Liver (tissue), 10 donors: ENCODE measurements at places on chromosomes 12 and 14.
A peak's percentile ranks its signal among the peaks of the same experiment; 100 is the strongest.

DNA sequence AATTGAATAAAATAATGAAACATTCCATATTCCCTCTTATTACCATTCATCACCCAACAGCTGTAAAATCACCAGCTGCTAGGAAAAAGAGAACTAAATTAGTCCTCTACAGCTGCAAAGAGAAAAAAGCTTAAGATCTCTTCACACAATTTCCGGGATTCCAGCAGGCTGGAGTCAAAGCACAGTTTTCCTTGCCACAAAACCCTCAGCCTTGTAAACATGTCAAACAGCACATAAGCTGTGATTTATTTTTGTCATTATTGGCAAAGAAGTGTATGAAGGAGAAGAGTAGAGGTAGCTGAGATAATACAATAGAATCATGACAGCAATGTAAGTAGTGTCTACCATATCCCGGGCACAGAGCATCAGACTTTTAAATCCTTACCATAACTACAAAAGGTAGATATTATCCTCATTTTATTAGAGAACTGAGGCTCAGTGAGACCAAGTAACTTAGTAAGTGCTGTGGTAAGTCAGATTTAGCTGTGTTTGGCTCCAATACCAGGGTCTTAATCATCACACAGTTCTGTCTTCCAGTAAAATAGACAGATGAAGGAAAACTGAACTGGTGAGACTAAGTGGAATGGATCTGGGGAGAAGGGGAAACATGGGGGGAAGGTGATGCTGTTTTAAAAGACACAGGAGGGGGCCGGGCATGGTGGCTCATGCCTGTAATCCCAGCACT lies 57.3 kb downstream of the NTN4 start:
- DNase-seq = no peak

- no peak for DNase-seq
These were observed 21.9 kb downstream of the BHLHE41 start for GRCh38 chr12:26102953-26103352.

DNA sequence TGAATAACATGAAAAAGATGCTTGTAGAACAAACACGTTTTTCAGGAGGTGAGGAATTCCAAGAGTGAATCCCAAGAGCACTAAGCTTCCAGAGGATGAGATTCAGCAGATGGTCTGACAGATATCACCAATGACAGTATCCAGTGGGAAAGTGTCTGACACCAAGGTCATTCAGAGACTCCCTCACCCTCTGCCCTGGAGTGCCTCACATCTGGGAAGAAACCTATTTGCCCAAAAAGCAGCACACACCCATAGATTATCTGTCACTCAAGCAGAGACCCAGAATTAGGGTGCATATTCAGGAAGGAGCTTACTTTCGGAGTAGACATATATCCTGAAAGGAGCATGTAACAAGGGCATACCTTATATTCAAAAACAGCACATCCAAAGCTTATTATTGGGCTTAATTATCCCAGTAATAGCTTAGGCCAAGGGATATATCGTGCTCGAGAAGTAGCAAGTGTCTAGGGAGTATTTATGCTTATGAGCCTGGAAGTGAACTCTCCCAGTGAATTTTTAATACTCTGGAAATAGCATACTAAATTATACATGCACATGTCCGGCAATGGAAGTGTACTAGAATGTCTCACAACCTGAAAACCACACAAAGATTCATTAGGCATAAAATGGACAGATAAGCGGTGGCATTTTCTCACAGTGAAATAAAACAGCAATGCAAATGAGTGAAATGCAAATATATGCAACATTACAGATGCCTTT lies 998.1 kb upstream of the TMEM132C start:
- no peak for DNase-seq

- DNase-seq = no peak
These were observed 23.3 kb upstream of the EMP1 start for GRCh38 chr12:13173012-13173932.

GRCh38 chr12:879641-880040 lies 69.9 kb downstream of the RAD52 start:
- no peak for DNase-seq

- DNase-seq = no peak
These were observed 504.9 kb downstream of the VRK1 start for GRCh38 chr14:97301931-97302559.

- DNase-seq = no peak
These were observed 17.8 kb downstream of the E2F7 start for GRCh38 chr12:77047341-77048109.

GRCh38 chr12:51997136-51997535 lies 9.6 kb upstream of the TAMALIN start:
- DNase-seq = no peak

GRCh38 chr14:103346286-103346685 lies 12.2 kb downstream of the EIF5 start:
- DNase-seq = no peak

DNA sequence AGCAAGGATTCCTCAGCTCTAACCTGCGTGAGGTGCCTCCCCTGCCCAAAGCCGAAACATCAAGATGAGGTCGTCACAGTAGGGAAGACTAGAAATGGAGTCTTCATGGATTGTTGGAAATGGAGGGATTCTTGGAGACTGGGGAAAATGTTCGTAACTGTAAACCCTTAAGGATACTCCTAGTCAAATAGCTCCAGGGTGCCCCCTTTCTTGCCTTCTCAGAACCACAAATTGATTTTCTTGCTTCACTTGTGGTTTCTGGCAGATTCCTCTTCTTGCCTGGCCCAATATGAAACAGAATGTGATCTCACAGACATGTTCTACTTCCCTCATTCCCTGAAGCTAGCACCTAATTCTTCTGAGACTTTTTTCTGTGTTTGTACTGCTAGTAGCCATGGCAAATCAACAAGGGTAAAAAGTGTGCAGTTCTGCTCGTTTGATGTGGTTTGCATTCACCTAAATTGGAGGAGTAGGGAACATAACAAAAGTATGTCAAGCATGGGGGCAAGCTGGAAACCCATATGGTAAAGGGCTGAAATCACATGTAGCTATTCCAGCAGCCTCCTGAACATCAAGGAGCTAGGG lies 332.0 kb downstream of the PAWR start:
- DNase-seq = no peak

DNA sequence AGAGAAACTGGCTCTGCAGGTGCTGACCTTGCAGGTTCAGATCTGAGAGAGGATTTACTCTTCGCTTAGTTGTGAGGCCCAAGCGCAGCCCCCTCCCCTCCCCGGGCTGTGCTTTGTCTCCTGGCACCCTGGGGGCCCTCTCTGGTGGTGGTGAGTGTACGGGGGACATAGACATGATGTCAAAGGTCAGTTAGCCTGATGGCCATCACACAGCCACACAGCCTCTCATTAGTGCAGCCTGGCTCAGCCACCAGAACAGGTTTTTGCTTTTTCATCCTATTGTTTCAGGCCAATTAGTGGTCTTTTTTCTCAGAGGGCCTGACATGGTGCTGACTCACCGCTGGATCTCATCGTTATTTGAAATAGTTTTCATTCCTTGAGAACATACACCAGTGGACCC lies 437.9 kb downstream of the AACS start:
- no peak for DNase-seq

DNA sequence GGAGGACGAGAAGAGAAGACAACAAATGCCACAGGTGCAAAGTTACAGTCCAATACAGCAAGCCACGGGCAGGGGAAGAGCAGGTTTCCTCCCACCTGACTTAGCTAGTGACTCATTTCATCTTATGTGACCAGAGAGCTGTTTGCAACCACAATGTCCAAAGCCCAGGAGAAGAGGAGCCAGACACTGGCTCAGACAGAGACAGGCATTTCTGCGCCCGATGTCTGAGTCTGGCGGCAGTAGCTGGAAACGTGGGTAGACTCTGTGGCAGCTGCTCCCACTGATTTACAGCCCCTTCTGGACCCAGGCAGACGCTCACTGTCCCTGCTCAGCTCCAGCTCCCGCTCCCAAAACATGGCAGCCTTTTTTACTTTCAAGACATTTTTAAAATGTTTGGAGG lies 60.0 kb downstream of the CHGA start:
- DNase-seq = no peak

- DNase-seq = no peak
These were observed 6.8 kb downstream of the DRAM1 start for GRCh38 chr12:101884174-101884573.

- DNase-seq = no peak
These were observed 14.1 kb downstream of the IFT43 start for GRCh38 chr14:75999511-76000190.

GRCh38 chr12:64225626-64226025 lies 3.5 kb upstream of the KICS2 start:
- no peak for DNase-seq

GRCh38 chr14:74501135-74501614 lies 7.6 kb downstream of the ISCA2 start:
- DNase-seq = peak; percentile 41

DNA sequence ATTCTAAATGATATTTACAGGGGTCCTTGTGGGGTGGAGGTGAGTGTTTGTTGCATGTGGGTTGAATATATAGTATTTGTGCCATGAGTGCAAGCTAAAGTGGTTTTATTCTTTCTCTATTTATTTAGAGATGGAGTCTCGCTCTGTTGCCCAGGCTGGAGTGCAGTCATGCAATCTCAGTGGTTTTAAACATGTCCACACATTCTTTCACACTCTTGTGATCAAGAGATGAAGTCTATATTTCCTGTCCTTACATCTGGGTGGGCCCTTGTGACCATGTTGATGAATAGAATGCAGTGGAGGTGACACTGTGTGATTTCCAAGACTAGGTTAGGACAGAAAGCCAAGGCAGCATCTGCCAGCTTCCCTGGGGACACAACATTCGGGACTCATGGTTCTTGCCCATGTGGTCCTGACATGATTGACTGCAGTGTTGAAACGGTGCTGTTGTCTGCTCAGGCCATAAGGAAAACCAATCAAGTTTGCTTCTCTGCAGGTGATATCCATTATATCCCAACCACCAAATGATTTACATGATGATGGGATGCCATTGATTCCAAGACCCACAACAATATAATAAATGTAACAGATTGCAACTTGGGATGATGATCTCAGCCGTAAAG lies 172.6 kb downstream of the SUDS3 start:
- DNase-seq = no peak

- no peak for DNase-seq
These were observed 5.5 kb downstream of the C12orf56 start for GRCh38 chr12:64385019-64385418.

- DNase-seq = no peak
These were observed 1951.9 kb upstream of the SEL1L start for GRCh38 chr14:83485591-83485990.

- DNase-seq = no peak
These were observed 505.4 kb downstream of the CCER1 start for GRCh38 chr12:90449611-90450010.

- DNase-seq = no peak
These were observed 41.1 kb downstream of the PROX2 start for GRCh38 chr14:74834692-74835392.

- no peak for DNase-seq
These were observed 34.7 kb downstream of the GRIP1 start for GRCh38 chr12:66644151-66644550.

DNA sequence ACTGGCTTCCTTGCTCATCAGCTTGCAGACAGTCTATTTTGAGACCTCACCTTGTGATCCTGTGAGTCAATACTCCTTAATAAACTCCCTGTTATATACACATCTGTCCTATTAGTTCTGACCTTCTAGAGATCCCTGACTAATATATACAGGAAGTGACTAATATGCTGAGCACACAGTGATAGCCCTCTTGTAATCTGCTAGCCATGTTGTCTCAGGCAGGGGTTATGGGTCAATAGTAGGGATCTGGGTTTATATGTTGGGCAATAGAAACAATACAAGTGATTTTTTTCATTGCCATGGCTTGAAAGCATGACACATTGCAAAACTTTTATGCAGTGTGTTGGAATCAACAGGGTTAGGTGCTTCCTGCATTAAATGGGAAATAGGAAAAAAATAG lies 562.2 kb downstream of the GALC start:
- DNase-seq = no peak

- DNase-seq = no peak
These were observed 325.0 kb upstream of the TBX3 start for GRCh38 chr12:115008929-115009328.
